Cardiac septum (tissue), 1 donor: ENCODE measurements at places on chromosomes 5 and 9.

- DNase-seq = no peak
These were observed 547.6 kb upstream of the WWC1 start for GRCh38 chr5:167743695-167744464.

DNA sequence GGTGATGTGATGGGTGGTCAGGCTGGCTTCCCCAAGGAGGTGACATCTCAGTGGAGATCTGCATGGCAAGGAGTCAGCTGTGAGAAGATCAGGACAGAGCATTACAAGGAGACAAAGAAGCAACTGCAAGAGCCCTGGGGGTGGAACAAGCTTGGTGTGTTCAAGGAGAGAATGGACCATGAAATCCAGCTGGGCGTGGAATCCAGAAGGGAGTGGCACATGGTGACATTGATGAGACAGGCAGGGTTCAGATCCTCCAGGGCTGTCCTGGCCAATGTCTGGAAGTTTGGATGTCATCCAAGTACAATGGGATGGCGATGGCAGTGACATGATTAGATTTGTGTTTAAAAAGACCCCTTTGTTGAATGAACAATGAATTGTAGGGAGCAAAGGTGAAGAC is 175.6 kb downstream of the MACROH2A1 start:
- peak; percentile 9 for DNase-seq

DNA sequence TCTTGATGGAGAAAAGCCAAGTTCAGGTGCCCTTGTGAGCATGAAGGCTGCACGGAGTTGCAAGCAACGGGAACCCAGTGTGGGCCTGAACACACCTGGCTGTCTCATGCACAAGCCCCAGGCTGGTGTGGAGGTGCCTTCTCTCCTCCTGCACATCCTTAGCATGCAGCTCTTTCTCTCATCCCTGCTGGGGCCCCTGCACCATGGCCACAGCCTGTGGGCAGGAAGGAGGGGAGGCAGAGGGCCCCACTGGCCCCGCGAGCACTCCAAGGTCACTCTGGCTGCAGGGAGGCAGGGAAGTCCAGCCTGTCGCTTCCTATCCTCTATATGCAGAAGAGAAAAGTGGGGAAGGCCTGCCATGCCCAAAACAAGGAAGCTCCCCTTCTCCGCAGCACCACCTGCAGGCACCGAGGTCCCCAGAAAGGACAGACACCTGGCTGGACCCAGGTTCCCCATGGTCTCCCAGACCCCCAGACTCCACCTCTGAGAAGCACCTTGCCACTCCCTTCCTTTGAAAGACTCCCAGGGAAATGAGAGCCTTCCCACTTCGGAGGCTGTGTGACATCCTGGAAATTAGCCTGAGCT is 18.6 kb downstream of the STKLD1 start:
- no peak for DNase-seq

DNA sequence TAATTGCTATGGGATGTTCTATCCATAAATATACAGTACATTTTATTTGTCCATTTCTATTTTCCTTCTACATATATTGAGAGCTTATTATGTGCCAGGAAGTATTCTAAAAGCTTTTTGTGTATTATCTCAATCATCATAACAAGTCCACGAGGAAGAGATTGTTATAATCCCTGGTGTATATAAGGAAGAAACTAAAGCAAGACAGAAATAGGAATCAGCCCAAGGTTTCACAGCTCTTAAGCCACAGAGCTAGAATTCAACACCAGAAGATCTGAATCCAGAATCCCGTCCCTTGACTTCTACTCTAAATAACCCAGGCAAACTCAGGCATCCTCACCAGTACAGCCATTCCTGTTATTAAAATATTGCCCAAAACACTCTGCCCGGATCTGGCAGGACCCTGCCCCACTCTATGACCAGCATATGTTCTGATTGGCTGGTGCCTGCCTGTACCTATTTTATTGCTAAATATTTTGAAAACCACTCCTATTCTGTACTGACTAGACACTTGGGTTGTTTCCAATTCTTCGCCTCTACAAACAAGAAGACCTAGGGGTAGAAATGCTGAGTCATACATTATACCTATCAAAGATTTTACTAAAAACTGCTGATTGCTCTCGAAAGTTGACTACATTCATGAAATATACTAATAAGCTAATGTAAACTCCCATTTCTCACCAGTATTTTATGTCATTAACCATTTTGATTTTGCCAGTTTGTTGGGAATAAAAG is 297.4 kb downstream of the ENC1 start:
- no peak for DNase-seq

DNA sequence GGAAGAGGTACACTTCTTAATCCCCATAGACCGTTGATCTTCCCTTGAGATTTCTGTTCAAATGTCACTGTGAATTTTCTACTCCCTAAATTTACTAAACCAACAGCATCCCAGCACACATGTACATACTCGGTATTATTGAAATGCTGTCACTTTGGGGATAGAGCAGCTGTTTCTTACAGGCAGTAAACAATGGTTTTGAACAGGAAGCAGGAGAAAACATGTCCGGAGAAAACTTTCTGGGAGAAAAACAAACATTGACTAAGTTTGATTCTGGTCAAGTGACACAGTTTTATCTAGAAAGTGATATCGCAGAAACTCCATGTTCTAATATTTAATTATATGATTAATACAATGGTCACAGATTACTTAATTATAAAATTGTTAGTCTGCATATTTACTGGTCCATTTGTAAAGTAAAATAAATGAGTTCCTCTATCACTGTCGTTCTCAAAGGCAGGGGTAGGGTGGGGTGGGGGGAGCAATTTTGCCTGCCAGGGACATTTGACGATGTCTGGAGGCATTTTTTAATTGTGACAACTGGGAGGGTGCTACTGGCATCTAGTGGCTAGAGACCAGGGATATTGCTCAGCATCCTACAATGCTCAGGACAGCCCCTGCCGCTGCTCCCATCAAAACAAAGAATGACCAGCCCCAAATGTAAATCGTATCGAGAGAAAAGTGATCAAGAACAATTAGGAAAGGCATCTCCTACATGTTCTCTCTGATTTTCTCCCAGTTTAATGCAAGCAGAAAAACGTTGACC is 12.2 kb downstream of the TAS2R1 start:
- DNase-seq = no peak

- DNase-seq = no peak
These were observed 687.4 kb upstream of the SEMA6A start for GRCh38 chr5:117261948-117262571.

DNA sequence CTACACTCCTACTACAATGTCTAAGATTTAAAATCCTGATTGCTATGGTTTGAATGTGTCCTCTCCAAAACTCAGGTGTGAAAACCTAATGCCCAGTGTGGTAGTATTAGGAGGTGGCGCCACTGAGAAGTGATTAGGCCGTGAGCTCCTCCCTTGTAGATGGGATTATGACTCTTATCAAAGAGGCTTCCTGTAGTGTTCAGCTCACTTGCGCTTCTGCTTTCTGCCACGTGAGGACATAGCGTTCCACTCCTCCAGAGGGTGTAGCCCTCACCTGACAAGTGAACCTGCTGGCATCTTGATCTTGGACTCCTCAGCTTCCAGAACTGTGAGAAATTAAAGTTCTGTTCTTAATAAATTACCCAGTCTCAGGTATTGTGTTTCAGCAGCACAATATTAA is 33.0 kb upstream of the WHRN start:
- DNase-seq = no peak

DNA sequence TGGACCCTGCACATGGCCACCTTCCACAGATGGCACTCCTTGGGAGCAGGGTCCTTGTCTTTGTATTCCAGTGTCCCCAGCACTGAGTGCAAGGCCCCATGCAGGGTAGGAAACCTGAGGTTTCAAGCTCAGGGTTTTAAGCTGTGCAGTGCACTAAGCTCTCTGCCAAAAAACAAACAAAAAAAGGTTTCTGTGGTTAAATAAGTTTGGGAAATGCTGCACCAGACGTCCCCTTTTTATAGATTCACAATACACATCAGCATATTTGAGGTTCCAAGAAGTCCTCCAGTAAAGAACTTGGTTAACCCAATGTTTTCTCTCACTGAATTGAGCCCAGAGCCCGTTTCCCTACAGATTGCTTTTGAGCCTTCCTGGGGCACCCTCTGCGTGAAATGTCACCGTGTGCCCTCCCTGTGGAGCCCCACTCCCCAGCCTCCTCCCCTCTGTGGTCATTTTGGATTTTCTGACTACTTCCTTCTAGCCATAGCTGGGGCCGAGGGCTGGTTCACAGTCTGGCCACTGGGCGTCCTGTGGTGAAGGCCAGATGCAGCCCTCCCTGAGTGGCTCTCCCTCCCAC is 17.1 kb downstream of the DELE1 start:
- no peak for DNase-seq

- DNase-seq = no peak
These were observed 53.1 kb downstream of the NR3C1 start for GRCh38 chr5:143350341-143350740.

DNA sequence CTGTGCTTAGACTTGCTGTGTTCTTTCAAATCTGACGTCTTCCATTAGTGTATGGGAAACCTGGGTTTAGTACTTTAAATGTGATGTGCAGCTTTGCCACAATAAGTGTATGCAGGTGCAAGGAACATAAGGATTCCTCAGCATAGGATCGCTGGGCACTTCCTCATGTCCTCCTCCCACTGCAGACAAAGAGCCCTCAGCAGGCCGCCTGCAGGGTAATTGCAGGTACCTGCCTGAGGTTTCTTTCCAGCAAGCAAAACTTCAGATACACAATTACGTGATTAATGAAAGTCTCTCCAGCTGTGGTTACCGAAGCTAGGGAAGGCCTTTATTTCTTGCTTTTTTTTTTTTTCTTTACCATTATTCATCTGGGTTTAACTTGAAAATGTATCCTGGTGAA is 233.1 kb downstream of the RFK start:
- DNase-seq = no peak

DNA sequence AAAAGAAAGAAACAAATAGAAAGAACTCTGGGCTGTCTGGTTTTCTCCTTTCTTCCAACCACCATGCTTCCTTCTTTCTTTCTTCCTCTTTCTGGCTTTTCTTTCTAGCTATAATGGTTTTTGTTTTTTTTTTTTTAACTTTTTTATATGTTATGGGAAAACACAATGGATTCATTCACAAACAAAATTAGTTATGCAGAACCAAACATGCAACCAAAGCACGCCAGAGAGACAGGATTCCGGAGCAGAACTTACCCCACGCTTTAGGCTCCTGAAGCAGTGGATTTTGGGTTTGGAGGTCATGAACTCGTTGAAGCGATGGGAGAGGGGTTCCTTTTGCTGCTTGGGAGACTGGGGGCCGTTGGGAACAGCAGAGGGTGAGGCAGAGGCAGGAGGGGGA is 88.3 kb downstream of the USP20 start:
- DNase-seq = no peak

- DNase-seq = peak; percentile 59
These were observed 202.5 kb downstream of the PAX5 start for GRCh38 chr9:36831381-36832161.

DNA sequence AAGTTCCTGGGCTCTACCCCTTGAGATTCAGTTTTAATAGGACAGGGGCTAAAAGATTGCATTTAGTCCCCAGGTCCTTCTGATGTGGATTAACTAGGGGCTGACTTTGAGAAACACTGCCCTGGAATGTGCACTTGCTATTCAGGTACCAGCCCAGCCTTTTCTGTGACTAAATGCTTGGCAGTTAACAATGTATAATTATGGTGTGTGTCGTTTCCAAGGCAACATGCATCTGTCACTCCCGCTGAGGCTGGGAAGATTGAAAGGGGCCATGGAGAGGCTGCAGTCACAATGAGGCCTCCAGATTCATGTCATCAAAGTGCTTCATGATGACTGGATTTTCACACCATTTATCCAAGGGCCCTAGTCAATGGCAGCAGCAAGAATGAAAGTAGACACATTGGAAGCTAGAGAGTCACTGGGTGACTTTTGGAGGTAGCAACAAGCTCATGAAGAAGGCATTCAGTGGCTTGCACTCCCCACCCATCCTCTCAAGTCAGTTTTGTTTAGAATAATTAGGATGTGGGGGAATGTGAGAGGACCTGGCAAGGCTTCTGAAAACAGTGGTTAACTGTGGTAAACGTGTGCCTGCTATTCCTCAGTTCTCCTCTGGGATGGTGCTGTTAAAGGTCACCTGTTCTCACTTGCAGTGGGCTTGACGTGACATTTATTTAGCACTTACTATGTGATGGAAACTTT is 28.3 kb downstream of the RAI14 start:
- DNase-seq = no peak

DNA sequence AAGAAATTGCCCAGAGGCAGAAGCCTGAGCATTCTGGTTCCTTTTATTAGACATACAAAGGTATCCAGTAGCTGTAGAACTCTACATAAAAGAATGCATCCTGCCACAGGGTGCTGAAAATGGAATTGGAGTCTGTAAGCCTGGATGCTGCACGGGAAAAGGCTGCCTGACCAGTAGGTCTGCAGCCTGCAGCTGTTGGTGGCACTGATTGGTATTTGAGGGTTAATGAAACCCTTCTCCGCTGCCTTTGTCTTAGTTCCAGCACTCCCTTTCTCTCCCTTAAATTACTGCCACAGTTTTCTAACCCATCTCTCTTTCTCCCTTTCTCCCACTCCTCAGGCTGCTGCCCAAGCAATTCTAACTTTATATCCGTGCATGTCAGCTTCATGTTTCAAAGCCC is 64.7 kb downstream of the BRINP1 start:
- DNase-seq = no peak

GRCh38 chr5:147407094-147407681 is 102.7 kb downstream of the DPYSL3 start:
- DNase-seq = no peak

- no peak for DNase-seq
These were observed 16.4 kb downstream of the FCN2 start for GRCh38 chr9:134896834-134897583.

- DNase-seq = no peak
These were observed 7.8 kb upstream of the HSPA9 start for GRCh38 chr5:138582959-138583358.

DNA sequence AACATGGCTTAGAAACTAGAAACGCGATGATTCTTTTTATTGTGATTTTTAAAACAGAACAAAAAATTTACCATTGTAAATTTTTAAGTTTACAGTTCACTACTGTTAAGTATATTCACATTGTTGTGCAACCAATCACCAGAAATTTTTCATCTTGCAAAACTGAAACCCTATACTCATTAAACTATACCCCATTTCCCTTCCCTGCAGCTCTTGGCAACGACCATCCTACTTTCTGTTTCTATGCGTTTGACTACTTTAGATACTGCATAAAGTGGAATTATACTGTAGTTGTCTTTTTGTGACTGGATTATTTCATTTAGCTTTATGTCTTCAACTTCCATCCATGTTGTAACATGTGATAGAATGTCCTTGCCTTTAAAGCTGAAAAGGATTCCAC is 52.5 kb downstream of the SPOCK1 start:
- DNase-seq = no peak

GRCh38 chr9:71835596-71835995 is 67.3 kb upstream of the CEMIP2 start:
- no peak for DNase-seq

GRCh38 chr5:68252673-68253623 is 37.4 kb downstream of the PIK3R1 start:
- DNase-seq = no peak

DNA sequence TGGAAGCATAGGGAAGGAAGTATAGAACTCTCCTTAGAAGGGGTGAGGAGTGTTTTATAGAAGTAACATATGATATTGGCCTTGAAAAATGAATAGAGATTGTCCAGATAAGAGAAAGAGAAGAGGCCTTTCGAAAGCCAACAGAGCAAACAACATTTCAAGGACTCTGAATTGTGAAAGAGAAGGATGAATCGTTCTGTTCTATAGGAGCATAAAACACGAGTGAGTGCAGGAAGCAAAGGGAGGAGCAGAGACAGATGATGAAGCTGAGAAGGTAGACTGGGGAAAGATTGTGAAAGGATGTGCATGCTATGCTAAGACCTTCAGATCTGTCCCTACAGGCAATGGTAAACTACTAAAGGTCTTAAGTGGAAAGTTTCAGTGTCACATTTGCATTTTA is 271.0 kb downstream of the TMEM161B start:
- no peak for DNase-seq

- no peak for DNase-seq
These were observed 102.8 kb downstream of the C9orf50 start for GRCh38 chr9:129518074-129518473.
